CD4-positive, alpha-beta T cell treated with Interferon alpha-2 for 1 hour (primary cell): ENCODE measurements at places on chromosomes 12 and 14.

GRCh38 chr12:90084018-90084417 lies 375.4 kb upstream of the ATP2B1 start:
- no peak for DNase-seq

GRCh38 chr12:42586268-42586667 lies 3.3 kb downstream of the PRICKLE1 start:
- DNase-seq, result no peak

DNA sequence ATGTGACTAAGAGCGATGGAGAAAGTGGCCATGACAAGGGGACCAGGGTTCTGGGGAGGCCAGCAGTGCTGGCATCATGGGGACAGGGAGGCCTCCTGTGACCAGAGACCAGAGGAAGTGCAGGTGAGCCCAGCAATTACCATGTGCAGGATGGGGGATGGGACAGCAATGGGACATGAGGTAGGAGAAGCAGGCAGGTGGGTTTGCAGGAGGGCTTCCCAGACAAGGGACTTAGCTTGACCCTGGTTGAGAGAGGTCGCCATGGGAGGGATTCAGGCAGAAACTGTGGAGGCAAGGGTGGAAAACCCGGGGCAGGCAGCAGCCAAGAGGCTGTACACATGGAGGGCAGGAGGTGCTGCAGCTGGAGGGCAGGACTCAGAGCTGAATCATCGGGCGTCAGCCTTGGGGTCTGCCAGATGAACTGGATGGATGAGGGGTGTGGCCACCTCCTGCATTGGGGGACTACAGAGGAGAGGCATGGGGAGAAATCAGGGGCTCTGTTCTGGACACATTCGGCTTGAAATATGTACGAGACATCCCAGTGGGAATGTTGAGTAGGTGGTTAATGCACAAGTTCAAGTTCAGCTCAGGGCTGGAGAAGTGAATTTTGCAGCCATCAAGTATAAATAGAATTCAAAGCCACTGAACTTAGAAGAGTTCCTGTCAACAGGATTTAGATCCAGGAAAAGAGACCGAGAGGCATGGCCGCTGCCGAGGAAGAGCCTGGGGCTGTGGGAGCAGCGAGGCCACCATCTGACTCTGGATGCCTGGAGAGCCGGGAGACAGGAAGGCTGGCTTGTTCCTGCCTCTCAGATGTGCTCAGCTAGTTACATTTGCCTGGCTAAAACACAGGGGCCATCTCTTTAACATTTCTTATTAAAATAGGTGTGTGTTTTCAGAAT lies 36.6 kb downstream of the SFSWAP start:
- no peak for DNase-seq

DNA sequence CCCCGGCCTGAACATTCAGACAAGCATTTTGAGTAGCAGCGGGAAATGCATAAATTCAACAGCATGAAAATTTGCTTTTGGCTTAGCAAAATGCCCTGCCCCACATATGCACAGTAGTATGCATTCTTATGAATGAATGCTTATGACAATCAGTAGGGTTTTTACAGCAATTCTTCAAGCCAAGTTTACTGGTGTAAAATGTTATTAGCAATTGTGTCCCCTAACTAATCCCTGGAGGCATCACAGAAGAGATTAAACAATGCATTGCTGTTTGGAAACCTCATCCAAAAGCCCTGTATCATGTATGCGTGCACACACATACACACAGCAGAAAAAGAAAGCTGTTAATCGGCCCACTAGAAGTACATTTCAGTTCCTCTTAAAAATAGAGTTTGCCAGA lies 406.5 kb downstream of the LRIG3 start:
- no peak for DNase-seq

- no peak for DNase-seq
Measured at GRCh38 chr14:100803226-100803625, 22.7 kb upstream of the MEG3 start.

- DNase-seq, result peak; percentile 47
Measured at GRCh38 chr14:50085570-50086320, 30.6 kb downstream of the VCPKMT start.
